ENCODE measurements at places on chromosomes 16 and 17.

DNA sequence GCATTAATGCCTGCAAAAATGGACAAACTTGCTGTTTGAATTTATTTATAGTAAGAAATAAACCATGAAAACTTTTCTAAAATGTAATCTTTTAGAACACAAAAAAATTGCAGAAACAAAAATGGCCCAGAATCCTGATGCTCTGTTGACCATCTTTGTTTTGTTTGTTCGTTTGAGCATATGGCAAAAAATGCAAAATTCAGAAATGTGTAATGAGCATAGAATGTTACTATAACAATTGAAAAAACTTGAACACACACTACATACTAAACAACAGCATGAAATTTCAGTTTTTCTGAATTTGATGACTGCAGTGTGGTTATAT is 1.1 kb upstream of the KPNA2 start:
- no peak for DNase-seq

- DNase-seq: no peak
Measured at GRCh38 chr17:6523809-6524355, 32.5 kb downstream of the PITPNM3 start.

GRCh38 chr16:22890976-22891375 is 77.0 kb downstream of the HS3ST2 start:
- no peak for DNase-seq

- no peak for DNase-seq
Measured at GRCh38 chr17:1271030-1271423, 783 bp downstream of the BHLHA9 start.

DNA sequence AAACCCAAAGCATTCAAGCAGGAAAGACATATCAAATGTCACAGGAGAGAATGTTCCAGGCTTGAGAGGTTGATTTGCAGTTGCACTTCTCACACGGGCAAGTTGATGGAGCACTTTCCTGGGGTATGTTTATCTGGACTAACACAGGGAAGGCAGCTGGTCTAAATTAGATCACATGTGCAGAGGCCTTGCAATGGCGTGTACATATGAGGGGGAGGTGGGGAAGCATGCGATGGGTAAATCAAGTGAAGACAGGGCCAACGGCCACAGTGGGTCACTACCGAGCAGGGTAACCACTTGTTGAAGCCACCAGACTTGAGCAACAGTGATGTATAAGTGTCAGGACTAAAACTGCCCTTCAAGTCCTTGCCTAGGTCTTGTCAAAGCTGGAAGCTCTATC is 156.6 kb upstream of the MAF start:
- no peak for DNase-seq

DNA sequence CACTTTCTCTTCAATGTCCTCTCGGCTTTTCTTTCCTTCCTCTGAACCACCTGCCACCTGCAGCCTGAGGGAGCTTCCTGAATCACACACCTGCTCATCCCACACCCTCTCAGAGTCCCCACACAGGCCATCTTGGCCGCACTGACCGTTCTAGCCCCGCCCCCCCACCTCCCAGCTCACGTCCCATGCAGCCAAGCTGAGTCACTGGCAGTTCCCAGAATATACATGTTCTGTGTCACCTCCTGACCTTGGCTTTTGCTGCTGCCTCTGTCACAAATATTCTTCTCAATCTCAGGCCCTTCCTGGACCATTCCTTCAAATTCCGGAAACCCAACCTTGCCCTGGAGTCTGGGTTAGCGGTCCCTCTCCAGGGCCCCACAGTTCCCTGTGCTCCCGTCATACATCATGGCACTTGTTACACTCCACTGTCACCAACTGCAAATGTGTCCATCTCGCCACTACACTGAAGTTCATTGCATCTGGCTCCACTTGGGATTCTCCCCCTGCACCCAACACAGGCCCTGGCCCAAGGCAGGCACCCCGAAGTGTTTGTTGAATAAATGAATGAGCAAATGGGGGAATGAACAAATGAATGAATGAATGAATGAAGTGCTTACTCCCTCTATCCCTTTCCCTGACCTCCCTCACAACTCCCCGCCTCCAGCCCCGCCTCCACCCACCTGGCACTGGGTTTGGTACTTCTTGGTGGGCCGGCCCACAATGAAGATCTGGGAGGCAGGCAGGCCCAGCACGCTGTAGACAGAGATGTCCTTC is 12.8 kb downstream of the PIMREG start:
- no peak for DNase-seq

DNA sequence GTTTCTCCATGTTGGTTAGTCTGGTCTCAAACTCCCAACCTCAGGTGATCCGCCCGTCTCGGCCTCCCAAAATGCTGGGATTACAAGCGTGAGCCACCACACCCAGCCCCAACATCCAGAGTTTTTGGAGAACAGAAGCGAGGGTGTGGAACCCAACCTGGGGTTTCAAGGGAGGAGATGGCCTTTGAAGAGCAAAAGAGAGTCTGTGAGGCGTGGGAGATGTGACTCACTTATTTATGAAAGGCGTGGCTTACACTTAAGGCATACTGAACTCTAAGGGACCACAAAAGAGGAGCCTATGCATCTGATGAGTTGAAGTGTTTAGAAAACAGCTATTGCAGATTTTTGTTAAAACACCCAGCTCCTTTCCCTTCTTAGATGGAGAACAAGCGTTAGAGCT is 18.9 kb downstream of the ARSG start:
- no peak for DNase-seq

GRCh38 chr17:27264068-27264812 is 29.7 kb upstream of the WSB1 start:
- DNase-seq: no peak

DNA sequence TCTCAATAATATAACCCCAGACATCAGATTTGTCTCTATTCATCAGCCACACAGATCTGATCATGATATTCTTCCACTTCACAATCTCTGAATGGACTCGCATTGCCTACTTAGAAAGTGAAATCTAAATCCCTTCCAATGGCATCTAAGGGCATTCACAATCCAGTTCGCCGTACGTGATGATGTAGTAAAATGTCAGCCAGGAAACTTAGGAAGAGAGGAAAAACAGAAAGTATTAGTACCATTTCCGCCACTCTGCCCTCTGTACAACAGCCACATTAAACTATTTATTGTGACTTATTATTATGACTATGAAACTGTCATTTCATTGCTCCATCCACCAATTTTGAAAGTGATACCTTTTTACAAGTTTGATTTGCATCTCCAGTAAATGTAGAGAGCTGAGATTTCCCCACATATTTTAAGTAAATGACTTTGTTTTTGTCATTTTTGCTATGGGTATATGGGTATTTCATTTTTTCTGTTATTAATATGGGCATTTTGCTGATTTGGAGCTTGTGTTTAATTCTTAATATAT is 69.4 kb upstream of the SMIM36 start:
- no peak for DNase-seq

DNA sequence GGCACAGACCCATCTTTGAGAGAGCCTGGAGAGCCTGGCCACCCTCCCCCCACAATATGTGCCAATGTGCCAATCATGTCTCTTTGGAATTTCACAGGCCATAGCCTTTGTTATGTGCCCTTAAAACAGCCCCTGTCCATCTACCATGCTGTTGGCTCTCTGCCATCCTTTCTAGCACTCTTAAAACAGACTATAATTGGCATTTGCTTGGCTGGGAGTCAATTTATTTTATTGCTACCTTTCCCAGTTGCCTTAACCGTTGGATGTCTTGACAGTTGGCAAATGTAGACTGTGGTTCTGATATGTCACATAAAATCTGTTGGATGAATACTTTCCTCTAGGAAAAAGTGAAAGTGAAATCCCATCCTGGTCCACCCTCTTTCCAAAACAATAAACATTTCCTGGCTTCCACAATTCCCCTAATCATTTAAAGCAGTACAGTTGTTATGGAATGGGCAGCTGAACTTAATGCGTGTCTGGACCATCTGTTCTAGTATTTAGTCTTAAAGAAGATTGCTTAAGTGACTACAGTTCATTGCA is 394.0 kb downstream of the KCNJ2 start:
- no peak for DNase-seq

- DNase-seq: no peak
Measured at GRCh38 chr17:46994993-46995392, 15.9 kb upstream of the RPRML start.

DNA sequence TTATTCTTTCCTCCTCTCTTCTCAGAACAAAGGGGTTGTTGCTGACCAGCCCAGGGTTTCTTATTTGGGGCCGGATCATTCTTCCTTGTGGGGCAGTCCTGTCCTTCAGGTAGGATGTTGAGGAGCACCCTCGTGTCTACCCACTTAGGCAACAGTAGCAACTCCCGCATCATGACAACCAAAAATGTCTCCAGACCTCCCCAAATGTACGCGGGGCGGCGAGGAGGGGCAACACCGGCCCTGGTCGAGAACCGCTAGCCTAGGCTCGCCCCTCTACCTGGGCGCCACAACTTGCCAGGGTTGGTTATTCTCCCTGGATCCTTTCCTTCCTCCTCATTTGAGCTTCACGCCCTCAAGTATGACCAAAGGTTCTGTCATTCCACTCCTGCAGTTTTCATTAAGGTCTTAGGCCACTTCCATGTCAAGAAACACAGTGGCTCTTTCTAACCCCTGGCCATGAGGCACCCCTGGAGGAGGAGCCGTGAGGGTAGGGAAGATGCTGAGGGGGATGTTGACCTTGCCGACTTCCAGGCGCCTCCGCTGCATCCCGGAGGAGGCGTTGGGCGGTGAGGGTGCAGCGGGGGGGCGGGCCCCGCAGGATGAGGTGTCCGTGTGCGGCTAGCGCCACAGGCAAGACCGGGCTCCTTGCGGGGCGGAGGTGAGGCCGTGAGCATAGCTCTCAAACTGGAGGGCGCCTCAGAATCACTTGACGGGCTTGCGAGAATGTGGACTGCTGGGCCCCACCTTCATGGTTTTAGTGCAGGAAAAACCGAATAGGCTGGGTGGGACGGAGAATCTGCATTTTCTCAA is 712 bp upstream of the SPECC1 start:
- no peak for DNase-seq

GRCh38 chr16:23060458-23061320 is 88.6 kb downstream of the USP31 start:
- peak; percentile 33 for DNase-seq

DNA sequence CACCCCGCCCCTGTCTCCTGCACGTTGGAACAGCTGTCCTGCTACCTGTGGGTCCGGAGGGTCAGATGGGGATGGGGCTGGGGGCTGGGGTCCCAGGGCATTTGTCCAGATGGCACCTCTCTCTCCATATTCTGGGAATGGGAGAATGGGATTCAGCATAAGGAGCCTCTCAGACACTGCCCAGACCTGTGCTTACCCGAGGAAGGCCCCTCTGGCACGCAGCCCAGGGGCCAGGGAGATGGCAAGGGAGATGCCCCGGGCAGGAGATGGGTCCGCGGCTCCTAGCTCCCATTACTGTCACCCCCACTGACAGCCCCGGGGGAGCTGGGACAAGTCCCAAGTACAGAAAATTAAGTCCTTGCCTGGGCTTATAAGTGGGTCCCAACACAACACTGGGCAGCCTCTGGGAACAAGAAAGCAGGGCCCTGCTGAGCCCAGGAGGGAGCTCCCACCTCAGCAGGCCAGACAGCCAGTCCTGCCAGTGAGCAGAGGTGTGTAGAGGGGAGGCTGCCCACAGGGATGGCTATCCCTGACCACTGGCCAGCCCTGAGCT is 1.8 kb downstream of the VASN start:
- DNase-seq: no peak

DNA sequence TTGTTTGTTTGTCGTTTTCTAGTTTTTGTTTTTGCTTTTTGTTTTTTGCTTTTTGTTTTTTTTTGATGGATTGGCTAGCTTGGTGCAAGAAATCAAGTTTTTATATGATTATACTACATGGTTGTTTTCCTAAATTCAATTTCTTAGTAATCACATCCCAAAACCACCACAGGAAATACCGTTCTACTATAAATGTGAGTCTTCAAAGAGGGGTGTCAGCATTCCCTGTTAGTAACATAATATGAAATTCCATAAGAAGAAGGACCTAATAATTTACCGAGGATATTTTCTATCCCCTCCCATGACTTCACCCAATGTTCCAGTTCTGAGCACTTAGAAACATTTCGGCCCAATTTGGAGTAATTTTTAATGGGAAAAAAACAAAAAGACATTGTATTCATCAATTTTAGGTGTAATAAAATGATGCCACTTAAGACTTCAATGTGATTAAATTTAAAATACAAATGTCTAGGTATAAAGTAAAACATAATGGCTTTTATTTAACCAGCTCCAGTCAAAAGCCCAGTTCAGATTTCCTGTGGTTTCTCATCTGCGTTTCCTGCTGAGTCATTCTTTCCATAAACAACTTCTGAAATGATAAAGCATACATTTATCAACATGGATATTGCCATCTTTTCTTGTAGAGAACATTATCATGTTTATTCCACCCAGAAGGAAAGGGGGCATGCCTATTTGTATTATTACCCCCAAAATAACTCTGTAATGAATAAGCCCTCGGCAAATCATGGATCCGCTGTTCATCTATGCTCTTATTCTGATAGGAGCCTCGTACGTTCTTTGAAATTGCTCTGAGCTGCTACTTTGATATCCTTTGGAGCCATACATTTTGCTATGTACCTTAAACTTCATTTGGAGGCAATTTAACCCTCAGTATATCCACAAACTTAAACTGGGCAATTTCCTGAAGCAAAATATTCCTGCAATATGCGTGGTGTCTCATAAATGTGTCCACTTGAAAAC is 28.1 kb downstream of the HSBP1 start:
- DNase-seq: no peak

DNA sequence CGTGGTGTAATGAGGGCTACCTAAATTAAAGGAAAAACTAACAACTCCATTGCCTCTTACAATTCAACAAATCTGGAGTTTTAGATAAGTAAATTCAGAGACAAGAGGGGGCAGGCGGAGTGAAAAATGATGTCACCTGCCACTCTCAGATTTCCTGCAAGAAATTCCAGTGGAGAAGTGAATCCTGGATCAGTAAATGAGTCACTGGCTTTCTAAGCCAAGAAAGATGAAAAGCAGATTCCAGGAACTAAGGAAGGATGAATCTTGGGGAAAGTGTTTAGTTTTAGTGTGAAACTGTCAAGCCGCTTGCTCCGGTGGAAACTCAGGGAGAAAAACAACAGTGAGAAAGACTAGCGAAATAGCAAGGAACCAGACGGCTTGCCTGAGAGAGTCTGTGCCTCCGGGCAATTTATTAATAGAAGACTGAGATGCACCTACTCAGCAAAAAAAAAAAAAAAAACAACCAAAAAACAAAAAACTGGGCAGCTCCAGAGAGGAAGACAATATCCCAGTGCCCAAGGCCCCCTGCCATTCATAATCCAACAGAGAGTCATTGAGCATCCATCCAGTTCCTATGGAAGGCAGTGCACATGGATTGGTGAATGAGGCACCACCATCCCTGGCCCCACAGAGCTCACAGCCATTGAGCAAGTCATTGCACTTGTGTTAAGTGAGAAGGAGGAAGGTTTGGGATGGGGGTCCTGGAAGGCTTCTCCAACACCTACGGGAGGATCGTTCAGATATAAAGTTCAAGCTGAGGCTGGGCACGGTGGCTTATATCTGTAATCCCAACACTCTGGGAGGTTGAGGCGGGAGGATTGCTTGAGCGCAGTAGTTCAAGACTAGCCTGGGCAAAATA is 12.1 kb upstream of the RIPOR1 start:
- DNase-seq: no peak

DNA sequence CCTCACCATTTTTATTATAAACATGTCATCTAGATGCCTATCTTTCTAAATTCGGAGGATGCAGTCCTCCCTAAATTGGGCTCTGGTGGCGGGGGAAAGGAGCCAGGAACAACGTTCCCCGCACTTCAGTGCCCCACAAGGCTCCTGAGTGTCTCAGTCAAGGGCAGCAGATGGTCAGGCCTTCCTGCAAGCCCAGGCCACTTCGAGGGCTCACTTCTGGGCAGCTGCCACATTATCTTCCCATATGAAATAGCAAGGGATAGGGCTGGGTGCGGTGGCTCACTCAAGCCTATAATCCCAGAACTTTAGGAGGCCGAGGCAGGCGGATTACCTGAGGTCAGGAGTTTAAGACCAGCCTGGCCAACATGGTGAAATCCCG is 32.3 kb downstream of the FBXO31 start:
- no peak for DNase-seq

GRCh38 chr16:87563714-87564523 is 38.4 kb upstream of the JPH3 start:
- no peak for DNase-seq

Measured in stimulated activated CD4-positive, alpha-beta T cell treated with anti-CD3 and anti-CD28 coated beads, Interleukin-12 subunit alpha, Interleukin-12 subunit beta, amount 100 ng/mL, for 48 hours (primary cell).